ENCODE measurements at places on chromosomes 12 and 14.
A peak's percentile ranks its signal among the peaks of the same experiment; 100 is the strongest.

GRCh38 chr12:119746169-119746568, 78.2 kb downstream of the PRKAB1 start:
- no peak for DNase-seq

GRCh38 chr12:57522887-57523705, 472 bp downstream of the MBD6 start:
- DNase-seq, result no peak

- DNase-seq, result no peak
Measured at GRCh38 chr12:113072136-113072535, 15.6 kb downstream of the DTX1 start.

DNA sequence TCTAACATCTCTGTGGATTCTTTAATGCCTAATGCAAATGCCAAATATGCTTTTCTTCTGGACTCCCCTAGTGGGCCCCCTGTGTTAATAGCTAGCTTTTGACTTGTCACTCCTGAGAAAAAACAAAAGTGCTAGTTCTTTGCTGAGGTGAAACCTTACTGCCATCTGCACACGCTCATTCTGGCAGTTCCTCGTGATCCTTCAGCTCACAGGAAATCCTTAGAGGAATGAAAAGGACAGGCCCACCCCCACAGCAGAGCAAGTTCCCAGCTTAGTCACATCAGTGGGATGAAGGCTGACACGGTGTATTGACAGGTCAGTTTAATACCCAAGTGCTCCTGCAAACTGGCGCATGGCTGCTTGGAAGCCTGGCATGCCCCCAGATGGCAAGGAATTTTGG, 165.1 kb upstream of the ATP2B1 start:
- no peak for DNase-seq

- no peak for DNase-seq
Measured at GRCh38 chr14:50319721-50320120, 7.6 kb downstream of the DMAC2L start.

DNA sequence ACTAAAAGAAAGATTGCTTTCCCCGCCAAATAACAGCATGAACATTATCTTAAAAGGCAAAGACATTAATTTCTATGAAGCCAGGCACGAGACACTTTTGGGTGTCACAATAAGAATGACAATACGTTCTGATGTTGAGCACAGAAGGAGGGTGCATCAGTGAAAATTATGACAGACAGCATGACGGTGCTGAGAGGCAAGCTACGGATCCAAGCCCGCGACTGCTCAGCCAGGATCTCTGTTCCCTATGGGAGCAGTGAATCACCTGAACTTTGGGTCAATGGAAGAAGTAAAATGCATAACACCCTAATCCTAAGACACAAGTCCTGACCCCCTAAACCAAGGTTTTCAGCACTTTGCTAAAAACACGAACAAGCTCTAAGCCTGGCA, 51.7 kb downstream of the SLC25A47 start:
- no peak for DNase-seq

- no peak for DNase-seq
Measured at GRCh38 chr14:92505826-92506225, 7.8 kb upstream of the RIN3 start.

DNA sequence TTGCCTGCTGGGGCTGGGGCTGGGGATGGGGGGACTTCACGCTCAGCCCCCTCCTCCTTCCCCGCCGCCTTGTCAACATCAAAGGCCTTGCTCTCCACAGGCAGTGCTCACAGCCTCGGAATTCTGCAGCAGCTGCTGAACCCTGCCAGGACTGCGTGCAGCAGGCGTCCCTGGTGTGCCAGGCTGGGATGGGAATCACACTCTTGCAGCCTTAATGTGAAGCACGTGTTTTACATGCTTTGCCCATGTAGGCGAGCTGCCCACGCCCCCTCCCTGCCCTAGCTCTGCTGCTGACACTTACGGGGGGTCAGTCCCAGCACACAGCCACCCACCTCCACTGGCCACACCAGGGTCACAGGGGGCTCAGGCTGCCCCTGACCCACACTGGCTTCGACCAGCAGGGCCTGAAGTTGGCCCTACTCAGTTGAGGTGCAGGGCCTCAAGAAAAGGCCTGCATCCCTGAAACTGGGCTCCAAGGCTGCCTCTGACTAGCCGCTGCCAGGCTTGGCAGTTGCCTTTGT, 276.2 kb upstream of the RTL1 start:
- no peak for DNase-seq

GRCh38 chr12:11555743-11556625, 93.5 kb upstream of the ETV6 start:
- DNase-seq, result peak; percentile 59

GRCh38 chr12:104372721-104373335, 69.3 kb downstream of the EID3 start:
- DNase-seq, result no peak

GRCh38 chr12:12372946-12373722, 16.3 kb downstream of the BORCS5 start:
- no peak for DNase-seq

- DNase-seq, result no peak
Measured at GRCh38 chr12:109770104-109770860, 56.7 kb downstream of the FAM222A start.

- no peak for DNase-seq
Measured at GRCh38 chr12:116123451-116124258, 153.8 kb downstream of the MED13L start.

- no peak for DNase-seq
Measured at GRCh38 chr14:50407111-50407812, 10.6 kb upstream of the CDKL1 start.

DNA sequence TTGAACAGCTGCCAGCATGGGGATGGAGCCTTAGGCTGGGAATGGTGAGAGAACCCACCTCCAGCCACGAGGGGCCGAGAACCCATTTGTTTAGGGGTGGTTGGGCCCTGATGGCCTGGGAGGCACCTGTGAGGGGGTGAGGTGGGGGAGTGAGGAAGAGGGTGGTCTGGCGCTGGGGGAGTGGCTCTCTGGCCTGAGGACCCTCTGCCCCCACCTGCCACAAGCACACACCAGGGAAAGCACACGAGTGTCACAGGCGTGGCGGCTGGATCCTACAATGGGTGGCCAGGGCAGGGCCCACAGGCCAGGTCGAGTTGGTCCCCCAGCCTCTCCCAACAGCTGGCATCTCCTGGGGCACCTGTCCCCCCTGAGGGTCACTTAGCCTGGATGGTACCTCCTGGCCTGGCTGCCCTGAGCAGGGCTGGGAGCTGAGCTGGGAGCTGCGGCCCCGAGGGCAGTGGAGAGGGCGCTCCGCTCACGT, 340.5 kb downstream of the TMEM121 start:
- DNase-seq, result no peak

DNA sequence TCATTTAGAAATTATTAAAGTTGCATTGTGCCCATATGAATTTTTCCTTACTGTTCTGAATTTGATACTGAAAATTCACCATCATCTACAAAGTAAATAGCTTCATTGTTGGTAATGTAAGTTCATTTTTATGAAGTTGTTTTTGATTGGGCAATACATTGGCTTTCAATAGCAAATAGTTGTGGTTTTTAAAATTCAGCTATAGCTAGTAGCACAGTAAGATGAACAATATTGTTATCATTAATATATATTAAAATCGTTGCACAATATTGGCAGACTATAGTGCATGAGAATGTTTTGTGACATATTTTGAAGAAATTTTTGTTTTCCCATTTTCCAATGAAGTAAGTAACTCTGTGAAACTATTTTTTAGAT, 575.0 kb downstream of the PRKD1 start:
- DNase-seq, result no peak

- no peak for DNase-seq
Measured at GRCh38 chr12:67887065-67887464, 102.2 kb upstream of the IFNG-AS1 start.

DNA sequence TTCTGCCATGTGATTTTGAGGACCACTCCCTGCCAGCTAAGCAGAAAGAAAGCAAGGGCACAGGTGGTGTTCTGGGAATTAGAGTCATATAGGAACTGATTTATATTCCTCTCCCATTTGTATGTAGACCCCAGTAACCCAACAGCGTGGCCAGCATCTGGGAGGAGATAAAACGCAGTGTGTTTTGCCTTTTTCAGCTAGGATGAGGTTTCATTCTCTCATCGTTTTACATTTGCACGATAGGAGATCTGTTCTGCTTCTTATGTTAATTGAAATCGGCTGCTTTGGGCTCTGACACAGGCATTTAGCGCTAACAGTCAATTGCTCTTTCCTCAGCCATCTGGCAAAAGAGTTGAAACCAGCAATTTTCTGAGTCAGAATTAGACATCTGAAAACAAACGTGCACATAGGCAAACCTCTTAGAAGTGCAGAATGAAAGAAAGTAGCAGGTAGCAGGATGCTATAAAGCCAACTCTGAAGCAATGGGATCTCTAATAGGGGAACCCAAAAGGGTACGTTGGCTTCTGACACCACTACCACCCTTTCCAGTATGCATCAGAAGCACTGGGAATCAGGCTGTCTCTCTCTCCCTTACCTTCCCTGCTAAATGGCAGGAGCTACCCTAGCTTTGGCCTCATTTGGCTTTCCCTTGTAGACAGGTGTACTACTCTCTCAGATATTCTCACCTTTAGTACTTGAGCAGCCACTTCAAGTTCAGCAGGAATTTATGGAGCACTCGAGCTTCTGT, 219.1 kb downstream of the PHLDA1 start:
- DNase-seq, result no peak

DNA sequence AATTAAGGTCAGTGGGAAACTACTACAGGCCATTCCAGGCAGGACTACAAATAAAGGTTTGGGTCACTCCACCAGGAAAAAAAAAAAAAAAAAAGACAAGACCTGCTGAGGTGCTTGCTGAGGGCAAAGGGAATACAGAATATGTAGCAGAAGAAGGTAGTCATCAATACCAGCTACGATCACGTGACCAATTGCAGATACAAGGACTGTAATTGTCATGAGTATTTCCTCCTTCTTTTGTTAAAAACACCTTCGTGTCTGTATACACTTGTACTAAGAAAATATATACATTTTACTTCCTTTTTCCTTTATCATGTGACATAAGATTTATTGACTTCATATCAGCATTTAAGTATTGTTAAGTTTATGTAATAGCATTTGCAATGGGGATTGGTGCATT, 19.2 kb downstream of the GYS2 start:
- no peak for DNase-seq

DNA sequence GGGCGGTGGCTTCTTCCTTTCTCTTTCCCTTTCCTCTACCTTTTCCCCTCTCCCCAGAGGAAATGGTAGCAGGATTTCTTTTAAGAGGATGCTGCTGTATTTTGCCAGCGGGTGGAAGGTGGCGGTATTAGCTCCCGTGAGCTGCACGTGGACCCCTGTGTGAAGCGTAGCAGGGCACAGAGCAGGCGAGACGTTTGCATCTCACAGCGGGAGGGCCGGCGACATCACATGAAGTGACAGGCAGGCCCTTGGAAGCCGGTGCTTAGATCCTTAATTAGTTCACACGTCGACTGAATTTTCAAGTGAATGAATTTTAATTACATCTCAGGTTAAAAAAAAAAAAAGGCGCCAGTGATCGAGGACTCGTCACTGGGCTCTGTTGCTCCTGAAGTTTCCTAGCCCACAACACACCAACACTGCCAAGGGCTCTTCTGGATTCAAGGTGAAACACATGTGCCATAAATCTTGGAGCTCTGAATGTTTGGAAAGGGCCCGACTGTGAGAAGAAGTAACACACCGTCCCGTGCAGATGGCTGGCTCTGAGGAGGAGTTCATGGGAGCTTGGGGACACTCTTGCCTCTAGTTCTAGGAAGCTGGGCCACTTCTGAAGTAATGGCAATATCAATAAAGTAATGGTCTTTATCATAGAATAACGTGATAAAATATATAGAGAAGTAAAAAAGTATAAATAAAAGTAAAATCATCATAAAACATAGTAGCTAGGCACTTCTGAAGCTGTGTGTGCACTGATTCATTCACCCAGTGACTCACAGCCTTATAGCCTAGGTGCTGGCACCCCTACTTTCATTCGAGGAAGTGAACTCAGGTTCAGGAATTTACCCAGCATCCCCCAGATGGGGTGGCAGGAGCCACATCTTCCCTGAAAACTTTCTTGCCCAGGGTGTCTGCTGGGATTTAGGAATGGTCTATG, 75.3 kb downstream of the AACS start:
- no peak for DNase-seq

DNA sequence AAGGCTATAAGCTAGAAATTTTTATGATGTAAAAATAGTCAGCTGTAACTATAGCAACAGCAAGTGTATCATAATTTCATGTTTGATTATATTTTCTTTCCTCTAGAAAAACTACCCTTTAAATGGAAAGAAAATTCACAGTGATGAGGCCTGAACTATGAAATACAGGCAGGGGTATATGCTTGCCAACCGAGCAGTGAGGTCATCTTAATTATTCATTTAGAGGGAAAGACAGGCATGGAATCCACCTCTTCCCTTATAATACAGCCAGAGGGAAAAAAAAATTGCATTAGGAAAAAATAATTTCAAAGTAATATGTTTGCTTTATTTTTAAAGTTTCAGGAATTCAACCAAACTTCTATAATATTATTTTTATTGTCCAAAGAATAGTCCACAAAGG, 139.8 kb downstream of the EPS8 start:
- no peak for DNase-seq

GRCh38 chr12:52364061-52364460, 3.2 kb downstream of the KRT85 start:
- no peak for DNase-seq

- no peak for DNase-seq
Measured at GRCh38 chr12:88163371-88163770, 21.3 kb downstream of the TMTC3 start.

DNA sequence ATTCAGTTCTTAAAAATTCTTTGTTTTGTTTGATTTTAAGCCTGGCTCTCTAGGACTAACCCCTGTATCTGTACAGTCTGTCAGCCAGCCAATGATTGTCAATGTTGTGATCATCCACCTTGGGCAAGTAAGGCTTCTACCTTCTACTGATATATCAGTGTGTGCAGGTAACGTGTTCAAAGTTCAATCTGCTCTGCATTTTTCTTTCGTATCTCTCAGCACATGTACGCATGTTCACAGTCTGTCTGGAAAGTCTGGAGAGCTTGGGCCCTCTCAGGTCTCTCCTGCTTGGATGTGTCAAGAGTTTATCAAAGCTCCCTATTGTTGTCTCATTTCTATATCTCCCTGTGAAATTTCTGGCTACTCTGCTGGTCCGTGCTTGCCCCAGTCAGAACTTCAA, 138.6 kb upstream of the VRK1 start:
- DNase-seq, result no peak

DNA sequence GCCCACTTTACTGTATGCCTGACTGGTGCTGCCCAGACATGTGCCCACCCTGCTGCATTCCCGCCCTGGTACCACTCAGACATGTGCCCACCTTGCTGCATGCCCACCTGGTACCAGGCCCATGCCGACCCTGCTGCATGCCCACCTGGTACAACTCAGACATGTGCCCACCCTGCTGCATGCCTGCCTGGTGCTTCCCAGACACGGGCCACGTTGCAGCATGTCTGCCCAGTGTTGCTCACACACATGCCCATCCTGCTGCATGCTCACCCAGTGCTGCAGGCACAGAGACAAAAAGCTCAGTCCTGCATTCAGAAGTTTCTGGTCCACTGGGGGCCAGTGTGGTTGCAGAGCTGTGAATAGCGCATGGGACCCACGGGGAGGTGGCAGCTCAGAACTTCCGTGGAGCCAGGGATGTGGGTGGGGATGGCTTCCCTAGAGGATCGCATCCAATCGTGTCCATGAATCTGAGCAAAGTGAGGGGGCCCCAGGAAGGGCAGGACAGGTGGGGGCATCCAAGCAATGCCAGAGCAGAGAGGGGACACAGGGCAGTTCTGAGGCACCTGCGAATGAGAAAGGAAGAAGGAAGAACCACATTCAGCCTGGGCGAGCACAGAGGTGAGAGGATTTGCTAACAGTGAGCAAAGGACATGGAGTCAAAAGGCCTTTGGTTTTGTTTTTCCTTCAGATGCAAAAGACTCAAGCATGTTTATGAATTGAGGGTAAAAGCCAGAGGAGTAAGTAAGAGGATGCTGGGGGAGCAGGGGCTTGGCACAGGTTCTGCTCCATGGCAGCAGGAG, 175.9 kb upstream of the C14orf180 start:
- DNase-seq, result no peak
